NCI-H345 (cell line): ENCODE measurements at places on chromosomes 1 and 21.

DNA sequence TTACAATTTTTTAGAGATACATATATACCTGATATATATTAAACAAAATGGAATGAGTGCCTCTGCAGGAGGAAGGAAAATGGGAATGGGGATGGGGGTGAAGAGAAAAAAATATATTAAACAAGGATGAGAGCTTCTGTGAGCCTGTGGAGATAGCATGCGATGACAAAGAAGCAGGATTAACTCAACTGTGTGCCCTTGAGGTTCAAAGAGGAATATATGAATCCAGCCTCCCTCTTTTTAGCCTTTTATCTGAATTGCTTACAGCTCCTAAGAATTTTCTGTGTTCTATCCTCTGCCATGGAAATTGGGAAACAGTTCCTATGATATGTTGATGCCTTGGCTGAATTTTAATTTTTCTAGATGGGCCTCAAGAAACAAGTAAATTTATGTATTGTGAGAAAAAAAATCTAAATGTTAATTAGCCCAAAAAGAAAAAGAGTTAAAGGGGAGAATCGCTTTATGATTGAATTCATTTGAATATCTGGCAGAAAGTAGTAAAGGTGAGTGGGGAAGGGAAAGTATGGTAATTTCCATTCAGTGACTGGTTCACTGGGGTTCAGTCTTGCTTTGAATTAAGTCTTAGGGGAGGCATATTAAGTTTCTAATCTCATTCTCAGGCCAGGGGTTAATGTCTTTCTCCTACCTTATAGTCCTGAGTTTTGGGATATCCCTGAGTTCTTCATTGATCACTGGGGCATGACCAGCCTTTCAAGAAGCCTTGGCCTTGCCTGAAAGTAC, 106.3 kb upstream of the HMCN1 start:
- DNase-seq: no peak

DNA sequence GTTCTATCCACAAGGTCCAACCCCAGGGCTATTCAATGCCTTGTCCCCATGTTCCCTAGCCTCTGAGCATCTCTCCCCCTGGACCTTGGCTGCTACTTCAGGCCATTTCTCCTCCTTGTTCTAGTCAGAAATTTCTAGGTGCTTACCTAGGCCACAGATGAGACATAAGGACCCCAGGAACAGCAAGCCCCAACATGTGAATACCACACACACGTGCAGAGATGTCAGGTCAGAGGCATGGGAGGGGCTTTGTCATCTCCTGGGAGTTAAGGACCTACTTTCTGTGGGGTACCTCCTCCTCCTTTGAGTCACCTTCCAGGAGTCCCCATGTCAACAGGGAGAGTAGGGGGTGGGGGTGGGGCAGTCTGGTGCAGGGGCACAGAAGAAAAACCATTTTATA, 7.1 kb upstream of the RGS16 start:
- peak; percentile 64 for DNase-seq

DNA sequence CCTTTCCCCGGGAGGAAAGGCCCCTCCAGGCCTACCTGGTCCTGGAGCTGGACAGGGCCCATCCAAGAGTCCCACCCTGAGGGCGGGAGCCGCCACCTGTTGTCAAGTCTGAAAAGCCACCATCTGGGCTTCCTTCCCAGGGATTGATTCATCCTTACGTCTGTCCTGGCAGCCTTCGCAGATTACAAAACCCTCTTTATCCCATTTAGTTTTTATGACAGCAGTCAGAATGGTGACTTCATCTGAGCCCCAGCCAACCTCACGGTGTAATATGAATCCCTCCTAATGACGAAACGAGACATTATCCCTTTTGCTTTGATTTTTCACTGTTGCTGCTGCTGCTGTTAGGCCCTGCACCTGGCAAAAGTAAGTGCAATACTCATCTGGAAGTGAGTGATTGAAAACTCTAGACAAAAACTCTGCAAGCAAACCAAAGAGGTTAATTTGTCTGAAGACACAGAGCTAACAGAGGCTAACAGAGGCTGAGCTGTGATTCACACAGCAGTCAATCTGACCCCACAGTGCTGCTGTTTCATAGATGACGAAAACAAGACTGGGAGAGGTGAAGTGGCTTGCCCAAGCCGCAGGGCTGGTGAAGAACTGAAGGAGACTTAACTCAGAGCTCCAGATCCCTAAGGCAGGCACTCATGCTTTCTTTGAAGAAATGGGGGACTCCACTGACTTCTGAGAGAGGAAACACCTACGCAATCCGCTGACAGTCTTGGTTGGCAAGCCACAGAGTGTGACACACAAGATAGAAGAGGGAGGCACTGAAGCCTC, 30.0 kb upstream of the S100A7 start:
- peak; percentile 89 for DNase-seq

- no peak for DNase-seq
These were observed 70.2 kb downstream of the TRIM11 start for GRCh38 chr1:228336308-228337030.

- no peak for DNase-seq
These were observed 954.4 kb downstream of the NCAM2 start for GRCh38 chr21:21952566-21952965.

DNA sequence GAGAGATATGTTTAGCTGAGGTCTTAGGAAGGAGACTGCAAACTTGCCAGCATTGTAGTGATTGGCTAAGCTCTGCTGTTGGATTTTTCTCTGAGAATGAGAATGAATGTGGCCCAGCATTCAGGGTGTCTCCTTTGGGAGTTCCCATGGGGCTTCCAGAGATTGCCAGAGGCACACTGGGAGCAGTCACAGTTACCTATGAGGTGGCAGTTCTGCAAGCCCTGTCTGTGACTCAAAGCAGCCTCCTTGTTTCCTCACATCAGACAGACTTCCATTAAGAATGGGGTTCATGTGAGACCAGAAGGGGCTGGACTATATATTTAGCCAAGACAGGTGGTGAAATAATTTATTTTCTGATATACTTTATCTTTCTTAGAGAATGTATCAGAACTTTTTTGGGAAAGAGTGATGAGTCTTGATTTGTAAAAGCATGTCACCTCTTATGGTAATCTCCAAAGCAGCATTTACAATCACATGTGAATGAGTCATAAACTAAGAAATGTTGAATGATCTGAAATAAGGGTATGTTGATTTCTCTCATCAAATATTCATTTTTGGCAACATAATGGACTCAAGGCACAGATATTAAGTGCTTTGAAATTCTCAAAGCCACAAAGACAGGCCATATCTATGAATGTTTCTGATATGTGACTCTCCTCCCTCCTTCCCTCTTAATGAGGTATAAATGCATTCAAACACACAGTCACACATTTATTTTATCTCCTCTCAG, 9.5 kb upstream of the SLC19A2 start:
- no peak for DNase-seq

- peak; percentile 17 for DNase-seq
These were observed 66.7 kb upstream of the GJB5 start for GRCh38 chr1:34688006-34688741.

- DNase-seq: no peak
These were observed 2.4 kb upstream of the NAV1 start for GRCh38 chr1:201536558-201536957.

DNA sequence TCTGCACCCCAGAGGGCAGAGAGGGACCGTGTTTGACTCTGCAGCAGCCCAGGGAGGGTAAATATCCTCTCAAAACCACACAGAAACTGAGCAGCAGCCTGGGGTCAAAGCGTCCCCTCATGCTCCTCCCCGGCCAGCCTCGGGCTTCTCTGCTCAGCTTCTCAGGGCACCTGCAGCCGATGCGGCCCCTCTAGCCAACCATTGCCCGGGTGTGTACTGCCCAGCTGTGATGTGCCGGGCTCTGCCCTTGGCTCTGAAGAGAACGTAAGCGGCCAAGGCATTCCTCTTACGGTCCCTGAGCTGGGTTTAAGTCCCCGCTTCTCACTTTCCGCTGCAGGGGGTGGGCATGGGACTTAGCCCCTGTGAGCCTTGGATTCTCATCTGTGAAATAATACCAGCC, 5.5 kb downstream of the FAM131C start:
- no peak for DNase-seq

DNA sequence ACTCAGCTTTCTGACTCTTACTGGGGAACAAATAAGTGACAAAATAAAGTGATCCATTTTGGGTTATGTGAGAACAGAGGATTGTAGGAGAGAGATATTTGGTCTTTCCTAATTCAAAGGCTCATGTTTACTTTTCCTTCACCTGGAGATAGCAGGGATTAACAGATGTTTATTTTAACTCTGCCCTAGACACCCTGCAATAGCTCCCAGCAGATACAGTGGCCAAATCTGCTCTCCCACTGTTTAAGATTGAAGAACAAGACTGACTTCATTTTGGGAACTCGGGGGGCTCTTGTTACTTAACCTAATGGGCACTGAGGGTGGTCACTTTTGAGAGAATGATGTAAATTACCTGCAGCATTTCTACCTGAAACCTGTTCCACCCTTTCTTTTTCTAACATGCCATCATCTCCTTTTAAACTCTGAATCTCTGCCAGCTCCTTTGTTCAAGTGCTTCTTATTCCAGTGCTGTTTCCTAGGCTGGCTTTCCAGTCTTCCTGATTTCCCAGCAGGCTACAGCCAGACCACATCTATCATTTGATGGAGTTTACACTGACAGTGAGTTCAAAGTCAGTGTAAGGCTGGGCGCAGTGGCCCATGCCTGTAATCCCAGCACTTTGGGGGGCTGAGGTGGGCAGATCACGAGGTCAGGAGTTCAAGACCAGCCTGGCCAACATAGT, 90.0 kb downstream of the SELENOF start:
- DNase-seq: peak; percentile 58

- DNase-seq: no peak
These were observed 463.4 kb downstream of the CAMTA1 start for GRCh38 chr1:7248549-7249199.

GRCh38 chr1:70779571-70779970, 268.0 kb downstream of the PTGER3 start:
- no peak for DNase-seq

DNA sequence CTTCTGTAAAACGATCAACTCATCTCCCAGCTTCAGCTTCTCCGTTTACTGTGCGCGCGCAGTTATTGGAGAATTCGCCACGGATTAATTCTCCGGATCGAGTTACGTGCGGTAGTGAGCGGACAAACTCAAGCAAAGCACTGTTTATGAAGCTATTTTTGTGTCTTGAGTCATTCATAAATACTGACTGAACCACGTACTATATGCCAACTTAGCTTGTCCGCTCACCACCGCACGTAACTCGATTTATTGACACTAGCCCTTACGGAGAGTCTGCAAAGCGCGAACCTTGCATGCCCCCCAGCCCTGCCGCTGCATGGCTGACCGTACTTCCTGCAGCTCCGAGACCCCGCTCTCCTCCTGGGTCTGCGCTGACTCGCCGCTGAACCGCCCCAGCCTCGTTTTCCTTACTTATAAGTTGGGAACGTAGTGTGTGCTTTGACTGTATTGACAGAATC, 773 bp downstream of the CHD1L start:
- peak; percentile 81 for DNase-seq

- no peak for DNase-seq
These were observed 204.8 kb downstream of the SETD4 start for GRCh38 chr21:35855484-35855883.

GRCh38 chr21:16407403-16408240, 677.8 kb downstream of the USP25 start:
- DNase-seq: no peak

DNA sequence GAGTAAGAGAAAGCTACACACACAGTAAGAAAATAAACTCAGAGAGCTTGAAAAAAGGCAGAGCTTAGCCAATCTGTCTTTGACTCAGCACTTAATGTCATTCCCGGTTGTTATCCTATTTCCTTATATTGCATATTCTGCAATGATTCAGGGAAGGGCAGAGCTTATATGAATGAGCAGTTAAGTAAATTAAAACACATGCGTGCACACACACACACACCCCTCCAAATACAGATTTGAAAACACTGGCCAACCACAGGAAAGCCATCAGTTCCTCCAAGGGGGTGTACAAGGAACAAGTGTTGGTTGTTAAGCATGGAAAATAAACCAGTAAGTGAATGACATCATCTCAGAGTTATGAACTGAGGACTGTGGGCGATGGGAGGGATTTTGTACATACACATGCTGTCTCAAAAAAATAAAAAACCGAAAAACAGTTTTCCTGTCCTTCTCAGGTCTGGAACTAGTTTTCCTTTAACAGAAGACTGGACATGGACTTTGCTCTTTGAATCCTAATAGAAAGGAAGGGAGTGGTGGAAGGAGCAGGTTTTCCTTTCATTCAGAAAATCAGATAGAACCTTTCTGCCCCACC, 1.0 kb downstream of the IQGAP3 start:
- DNase-seq: no peak

GRCh38 chr1:245856944-245857531, 650.0 kb downstream of the SMYD3 start:
- no peak for DNase-seq

DNA sequence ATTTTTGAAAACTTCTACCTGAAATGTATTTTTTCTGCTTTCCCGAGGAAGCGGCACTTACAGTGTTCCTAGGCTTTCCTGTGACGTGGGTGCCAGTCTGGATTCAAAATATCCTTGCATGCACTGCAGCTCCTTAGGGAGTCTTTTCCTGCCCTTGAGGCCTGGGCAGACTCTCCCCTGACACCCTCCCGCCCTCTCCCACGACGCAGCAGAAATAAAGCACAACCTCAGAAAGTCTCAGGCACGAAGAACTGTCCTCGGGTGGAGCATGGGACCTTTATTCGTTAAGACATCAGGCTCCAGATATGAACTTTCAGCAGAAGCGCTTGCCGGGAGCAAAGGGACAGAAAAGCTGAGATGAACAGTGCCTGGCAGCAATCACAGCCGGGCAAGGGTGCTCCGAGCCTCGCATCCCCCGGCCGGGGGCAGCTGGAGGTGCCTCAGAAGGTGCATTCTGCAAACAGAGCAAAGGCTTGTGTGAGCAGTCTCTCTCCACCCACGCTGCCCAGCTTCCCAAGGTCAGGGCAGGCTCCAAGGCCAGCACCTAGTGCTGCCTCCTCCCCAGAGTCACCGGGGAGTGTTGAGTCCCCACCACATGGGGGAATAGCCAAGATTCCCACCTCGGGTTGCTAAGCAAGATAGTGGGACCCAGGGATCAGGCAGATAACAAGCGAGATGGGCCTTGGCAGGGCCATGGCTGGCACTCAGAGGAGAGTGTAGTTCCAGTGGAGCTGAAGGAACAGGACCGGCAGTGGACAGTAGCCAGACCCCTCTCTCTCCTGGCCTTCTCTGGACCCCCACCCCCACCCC, 3.2 kb downstream of the TFF3 start:
- DNase-seq: peak; percentile 44

DNA sequence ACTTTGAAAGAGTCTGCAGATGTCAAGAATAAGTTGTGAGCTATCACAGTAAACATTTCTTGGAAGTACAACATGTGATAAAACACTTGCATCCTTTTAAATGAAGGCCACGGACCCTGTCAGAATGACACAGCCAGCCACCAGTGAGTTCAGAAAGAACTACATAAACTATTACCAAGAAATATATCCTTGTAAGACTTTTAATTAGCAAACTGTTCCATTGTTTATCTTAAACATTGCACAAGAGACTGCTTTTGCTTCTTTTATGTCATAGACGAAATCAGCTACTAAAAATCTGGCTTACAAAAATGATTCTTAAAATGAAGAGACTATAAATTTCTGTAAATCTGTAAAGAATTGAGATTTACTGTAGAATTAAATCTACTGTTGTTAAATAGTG, 17.9 kb downstream of the LRRC7 start:
- no peak for DNase-seq

GRCh38 chr1:154547105-154547732, 11.2 kb downstream of the UBE2Q1 start:
- DNase-seq: no peak

GRCh38 chr1:240258910-240259309, 167.2 kb downstream of the FMN2 start:
- no peak for DNase-seq

- DNase-seq: no peak
These were observed 995 bp downstream of the CACYBP start for GRCh38 chr1:175000697-175001187.

- DNase-seq: peak; percentile 22
These were observed 31.9 kb downstream of the MROH9 start for GRCh38 chr1:170967042-170967910.
